ENCODE measurements at places on chromosomes 3 and 15. TPM values are rescaled to one million over a fixed set of nuclear protein-coding genes. Genes with fewer than 3 reads are reported as not detected.

MOBP gene
- 0.22 TPM for polyA plus RNA-seq

DNA sequence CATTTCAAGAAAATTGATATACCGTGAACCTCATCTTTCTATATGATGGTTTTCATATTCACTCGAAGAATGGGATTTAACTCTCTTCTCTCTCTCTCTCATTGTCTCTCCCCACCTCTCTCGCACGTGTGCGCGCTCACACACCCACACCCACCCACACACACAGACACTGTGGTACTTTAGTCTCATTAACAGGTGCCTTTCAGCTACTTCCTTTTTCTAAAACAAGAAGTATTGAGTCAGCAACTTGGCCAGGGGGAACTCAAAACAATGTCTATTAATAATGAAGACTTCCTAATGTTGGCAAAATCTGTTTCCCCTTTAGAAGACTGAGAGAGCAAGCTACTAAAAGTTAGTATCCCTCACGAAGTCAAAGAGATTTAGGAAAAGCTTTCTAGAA, 150.7 kb downstream of the TMCO5A start:
- DNase-seq, result no peak

DNA sequence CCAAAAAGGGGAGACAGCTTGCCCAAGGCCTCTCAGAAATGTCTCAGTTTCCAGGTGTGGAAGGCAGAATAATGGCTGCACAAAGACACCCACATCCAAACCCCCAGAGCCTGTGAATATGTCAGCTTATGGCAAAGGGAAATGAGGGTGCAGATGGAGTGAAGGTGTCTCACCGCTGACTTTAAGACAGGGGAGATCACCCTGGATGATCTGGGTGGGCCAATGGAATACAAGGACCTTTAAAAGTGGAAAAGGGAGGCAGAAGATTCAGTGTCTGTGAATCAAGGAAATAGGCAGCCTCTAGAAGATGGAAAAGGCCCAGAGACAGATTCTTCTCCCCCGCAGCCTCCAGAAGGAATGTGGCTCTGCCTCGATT, 48.8 kb upstream of the ATP2B2 start:
- DNase-seq, result no peak

- no peak for DNase-seq
Observed at GRCh38 chr3:125194849-125195601, 17.5 kb downstream of the SLC12A8 start.

Measured in left kidney (tissue), 8 donors.